ENCODE measurements at places on chromosomes 2 and 18. TPM values are rescaled to one million over a fixed set of nuclear protein-coding genes. Genes with fewer than 3 reads are reported as not detected.
A peak's percentile ranks its signal among the peaks of the same experiment; 100 is the strongest.

DNA sequence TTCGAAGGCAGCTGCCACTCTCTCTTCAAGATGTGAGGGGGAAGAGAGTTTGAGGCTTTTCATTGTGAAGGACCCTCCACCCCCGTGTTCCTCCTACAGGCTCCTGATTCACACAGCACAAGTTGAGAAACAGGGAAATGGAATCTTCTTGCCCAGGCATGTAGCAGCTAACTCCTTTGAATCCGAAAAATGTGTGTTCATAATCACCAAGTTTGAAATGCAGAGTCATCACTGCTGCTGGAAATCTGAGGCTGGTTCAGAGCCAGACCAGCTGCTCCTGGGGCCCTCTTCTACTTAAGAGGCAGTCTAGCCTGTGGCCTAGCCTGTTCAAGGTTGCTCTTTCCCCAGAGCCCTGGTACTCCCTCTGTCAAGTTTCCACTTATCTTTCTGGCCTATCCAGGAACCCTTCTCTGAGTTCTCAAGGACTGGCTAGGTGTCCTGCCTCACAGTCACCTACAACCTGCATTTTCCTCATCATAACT, 166.4 kb downstream of the TMEM247 start:
- DNase-seq: no peak

The GRHL1 gene
- 5.1 TPM for polyA plus RNA-seq

DNA sequence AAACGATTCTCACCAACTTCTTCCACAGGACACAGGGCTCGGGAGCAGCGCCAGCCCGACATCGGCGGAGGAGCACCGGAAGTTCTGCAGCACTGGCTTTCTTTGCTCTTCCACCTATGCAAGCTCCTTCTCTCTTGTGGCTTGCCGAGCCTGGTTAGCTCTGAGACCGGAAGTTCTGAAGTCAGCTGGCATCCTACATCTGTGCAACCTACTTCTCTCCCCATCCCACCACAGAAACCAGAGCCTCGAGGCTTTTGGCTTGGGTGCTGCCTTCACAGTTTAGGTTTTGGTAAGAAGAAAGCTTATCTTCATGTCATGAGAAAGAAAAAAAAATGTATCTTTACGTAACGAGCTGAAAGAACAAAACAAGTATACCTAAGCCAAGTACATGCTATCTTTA, 111.7 kb downstream of the ANKRD44 start:
- no peak for DNase-seq

DNA sequence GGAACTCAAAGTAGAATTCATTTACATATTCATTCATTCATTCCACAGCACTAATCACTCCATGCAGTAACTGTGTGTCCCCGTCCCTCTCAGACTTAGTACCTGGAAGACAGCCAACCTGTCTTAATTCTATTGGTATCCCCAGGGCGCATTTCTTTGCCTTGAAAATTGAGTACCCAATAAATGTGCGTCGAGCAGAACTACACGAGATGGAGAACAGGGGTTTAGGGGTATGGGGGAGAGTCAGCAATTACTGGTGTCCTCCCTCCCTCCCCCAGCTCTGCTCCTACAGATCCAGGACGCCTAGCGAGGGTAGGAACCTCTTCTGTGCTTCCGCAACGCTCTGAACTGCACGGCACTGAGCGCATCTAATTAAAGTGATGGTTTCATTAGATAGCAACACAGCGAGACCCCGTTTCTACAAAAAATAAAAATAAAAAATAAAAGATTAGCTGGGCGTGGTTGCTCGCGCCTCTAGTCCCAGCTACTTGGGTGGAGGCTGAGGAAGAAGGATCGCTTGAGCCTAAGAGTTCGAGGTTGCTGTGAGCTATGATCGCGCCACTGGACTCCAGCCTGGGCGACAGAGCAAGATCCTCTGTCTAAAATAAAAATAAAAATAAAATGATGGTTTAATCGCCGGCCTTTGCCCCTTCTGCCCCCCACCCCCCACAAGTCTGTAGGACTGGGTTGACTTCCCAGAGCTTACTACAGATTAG, 614 bp upstream of the FKBP1B start:
- DNase-seq: no peak

DNA sequence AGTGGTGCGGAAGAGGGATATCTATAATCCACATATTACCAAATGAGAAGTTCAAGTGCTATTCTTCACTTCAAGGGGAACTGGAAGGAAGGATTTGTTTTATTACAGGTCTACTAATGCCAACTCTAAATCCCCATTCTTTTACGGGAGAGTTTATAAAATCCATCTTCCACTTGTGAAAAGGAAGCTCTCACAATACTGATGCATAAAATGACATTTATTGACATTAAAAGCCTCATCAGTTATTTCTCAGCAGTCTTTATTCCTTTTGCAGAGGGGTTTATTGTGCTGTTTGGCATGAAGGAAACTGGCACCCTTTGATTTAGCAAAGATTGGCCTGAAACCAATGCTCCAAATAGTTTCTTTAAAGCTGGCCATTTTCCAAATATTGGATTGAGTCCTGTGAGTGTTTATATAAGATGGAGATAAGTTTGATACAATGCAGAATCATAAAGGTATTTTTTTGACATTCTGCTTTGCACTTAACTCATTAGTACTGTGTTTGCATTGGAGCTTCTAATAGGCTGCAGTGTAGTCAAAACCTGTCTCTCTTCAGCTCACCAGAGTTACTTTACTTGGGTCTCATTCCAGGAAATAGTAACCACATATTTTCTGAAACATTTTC, 26.6 kb downstream of the LRP1B start:
- DNase-seq: no peak

The PTH2R gene
- polyA plus RNA-seq: 31.0 TPM

DNA sequence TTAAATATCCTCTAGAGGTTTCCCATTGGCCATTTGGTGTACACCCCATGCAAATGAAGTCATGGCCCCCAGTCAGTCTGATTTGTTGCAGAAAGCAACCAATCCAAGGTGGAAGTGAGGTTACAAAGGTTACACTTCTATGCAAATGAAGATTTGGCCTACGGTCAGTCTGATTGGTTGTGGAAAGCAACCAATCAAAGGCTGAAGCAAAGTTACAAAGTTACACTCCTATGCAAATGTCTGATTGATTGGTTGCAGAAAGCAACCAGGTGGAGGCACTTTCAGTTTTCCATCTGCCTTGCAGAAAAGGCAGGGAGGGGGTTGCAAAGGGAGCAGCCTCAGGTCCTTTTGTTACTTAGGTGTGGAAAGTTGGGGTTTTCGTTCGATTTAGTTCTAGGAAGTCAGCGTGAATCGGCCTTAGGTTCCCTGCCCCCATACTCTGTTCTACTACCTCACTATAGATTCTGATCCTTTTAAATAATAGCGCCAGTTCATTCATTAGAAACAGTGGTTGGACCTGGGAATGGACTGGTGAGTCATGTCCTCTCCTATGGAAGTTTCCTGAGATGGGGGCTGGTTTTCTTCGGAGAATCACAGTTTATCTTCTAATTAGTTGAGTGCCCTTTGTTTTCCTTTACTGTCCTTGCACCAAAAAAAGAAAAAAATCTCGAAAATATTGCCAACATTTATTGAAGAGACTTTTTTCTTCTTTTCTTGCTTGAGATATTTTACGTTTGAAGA, 279.5 kb downstream of the AGAP1 start:
- DNase-seq: no peak

DNA sequence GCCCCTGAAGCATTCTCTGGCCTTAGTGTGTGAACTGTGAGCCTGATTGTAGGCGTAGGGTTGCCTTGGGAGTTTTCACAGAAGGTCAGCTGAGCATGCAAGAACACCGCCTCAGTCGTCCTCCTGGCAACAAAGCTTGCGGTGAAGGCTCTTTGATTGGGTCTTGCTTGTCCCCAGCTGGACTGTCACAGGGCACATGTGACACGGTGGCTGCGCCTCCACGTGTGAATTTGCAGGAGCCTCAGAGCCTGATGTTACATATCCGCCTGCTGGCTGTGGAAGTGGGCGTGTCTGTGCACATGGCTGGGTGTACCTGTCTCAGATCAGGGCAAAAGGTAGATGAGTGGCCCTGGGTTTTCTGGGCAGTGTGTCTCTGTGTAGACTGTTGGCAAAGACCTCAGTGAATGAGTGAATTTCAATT, 228.7 kb downstream of the HAUS1 start:
- peak; percentile 39 for DNase-seq

The ELOA2 gene
- polyA plus RNA-seq: not detected

DNA sequence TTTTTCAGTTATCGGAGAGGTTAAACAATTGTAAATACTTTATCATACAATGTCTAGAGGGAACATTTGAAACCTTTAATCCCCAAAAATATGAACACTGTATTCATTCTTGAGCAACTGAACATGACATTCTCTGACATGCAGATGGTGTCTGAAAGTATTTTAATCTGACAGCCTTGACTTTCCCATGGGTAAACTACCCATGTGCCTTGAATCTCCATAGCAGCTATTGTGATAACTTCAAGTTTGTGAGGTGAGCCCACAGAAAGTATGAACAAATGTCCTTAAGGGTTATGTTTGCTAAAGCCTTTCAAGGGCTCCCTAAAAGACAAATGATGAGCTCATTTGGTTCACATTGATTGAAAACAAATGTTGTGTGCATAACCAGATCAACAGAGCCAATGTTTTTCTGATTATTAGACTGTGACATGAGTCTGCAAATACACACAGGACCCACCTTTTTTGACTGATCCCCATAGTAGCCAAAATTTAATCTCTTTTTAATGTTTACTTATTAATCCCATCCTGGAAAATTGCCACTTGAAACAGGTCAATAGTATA, 1326.0 kb downstream of the LRP1B start:
- no peak for DNase-seq

The STPG4 gene
- 0.30 TPM for polyA plus RNA-seq

The SPATA3 gene
- not detected for polyA plus RNA-seq

- no peak for DNase-seq
These were observed 16.0 kb downstream of the YPEL5 start for GRCh38 chr2:30162806-30163205.

DNA sequence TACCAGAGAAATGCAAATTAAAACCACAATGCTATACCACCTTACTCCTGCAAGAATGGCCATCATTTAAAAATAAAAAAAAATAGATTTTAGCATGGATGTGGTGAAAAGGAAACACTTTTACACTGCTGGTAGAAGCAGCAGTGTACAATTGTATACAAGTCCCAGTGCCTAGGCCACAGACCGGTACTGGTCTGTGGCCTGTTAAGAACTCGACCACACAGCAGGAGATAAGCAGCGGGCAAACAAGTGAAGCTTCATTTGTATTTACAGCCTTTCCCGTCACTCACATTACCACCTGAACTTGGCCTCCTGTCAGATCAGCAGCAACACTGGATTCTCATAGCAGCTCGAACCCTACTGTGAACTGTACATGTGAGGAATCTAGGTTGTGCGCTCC, 60.7 kb upstream of the DSC1 start:
- no peak for DNase-seq

The C2orf92 gene
- 19.0 TPM for polyA plus RNA-seq

The RUFY4 gene
- polyA plus RNA-seq: 0.36 TPM

- DNase-seq: no peak
These were observed 31.2 kb downstream of the PROC start for GRCh38 chr2:127449414-127449813.
